Sciatic nerve (tissue), 2 donors: ENCODE measurements at places on chromosomes 5 and 9.

GRCh38 chr5:67100301-67100700 lies 96.3 kb downstream of the CD180 start:
- no peak for DNase-seq

GRCh38 chr5:135103575-135103853 lies 69.5 kb upstream of the PITX1 start:
- DNase-seq: no peak

DNA sequence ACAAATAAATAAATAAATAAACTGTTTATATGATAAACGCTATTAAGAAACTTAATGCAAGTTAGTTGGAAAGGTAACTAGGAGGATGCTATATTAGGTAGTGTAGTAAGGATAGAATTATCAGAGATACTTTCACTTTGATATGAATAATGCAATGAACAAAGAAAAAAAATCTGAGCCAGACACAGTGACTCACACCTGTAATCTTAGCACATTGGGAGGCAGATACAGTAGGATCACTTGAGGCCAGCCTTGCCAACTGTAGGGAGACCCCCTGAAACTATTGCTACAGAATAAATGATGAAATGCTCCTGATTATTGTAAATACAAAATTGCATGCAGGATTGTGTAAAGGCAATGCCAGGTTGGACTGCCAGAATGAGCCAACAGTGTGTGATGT lies 109.2 kb downstream of the ANXA2R start:
- no peak for DNase-seq

DNA sequence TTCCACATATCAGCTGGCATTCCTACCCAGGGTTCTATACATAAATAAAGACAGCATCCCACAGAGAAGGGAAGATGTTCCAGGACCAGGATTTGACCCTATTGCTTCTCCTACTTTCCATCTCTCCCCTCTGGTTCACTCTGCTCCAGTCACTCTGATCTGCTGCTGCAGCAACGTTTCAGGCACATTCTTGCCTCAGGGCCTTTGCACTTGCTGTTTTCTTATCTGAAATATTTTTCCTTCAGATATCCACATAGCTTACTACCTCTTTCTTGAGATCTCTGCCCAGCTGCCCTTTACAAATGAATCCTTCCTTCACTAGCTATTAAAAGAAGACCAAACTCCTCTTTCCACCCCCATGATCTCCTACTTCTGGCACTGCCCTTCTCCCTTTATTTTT lies 204.5 kb downstream of the SPOCK1 start:
- DNase-seq: no peak

DNA sequence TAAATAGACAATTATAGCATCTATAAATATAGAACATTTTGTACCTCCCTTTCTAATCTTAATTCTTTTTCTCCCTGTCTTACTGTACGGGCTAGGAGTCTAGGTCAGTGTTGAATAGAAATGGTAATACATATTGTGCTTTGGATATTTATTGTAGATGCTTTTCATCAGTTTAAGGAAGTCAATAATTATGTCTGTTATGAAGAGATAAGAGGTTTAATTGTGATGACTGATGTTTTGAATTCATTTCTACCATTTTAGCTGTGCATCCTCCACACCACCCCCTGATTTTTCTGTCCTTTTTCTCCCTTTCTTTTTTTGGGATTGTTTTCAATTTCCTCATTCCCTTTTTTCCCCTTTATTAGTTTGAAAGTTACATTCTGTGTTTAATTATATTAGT lies 95.8 kb downstream of the DOCK2 start:
- DNase-seq: no peak

DNA sequence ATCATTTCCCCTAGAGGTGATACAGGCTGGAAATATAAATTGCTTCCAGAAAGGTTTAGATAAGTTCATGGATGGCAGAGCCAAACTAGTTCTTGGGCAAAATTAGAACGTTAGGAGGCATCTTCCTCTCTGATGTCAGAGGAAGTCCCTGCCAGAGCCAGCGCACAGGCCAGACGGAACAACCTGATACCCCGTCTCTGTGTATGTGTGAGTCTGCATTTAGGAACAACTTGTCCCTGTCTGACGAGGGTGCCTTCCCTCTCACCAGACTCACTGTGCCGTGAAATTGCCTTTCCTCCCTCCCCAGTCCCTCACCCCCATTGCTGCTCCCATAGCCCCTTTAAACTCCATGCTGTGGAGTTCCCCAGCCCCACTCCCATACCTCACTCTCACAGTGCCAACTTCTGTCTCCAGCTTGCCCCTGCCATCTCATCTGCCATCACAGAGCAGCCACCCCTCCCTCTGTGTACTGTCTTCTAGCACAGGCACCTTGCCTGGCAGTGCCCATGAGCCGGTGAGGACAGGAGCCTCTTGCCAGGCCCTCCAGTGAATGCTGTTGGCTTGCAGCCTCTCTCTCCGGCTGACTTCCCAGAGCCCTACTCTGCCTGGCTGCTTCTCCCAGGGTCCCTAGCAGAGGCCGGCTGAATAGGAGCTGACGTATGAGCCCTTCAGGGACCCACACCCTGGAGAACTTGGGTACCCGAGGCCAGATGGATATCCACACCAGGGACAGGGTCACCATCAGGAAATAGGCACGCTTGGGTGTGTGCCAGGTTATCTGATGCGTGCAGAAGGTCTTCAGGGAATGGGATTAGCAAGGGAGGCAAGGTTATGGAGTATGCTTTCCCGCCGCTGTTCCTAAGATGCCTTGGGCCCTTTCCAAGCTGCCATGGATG lies 26.7 kb downstream of the UNC5A start:
- no peak for DNase-seq

DNA sequence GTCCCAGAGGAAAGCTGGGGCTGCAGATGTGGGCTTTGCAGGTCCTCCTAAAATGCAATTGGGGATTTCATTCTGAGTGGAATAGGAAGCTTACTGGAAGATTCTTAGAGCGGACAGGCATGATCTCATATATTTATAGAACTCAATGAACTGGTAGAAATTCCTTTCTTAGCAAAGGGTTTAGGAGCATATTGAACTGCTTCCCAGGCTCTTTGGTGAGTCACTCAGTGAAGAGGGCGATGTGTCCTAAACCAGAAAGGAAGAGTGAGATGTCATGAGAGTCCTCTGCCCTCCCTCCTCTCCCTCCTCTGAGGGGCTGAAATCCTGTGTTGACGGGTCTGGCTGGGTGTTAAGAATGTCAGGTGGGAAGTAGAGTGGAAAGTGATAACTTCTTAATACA lies 26.3 kb upstream of the SEMA6A start:
- DNase-seq: no peak

- no peak for DNase-seq
Measured at GRCh38 chr9:92295827-92296258, 2.3 kb upstream of the IARS1 start.

- no peak for DNase-seq
Measured at GRCh38 chr5:149012350-149012749, 50.5 kb downstream of the SH3TC2 start.
